Peyer's patch (tissue), 4 donors: ENCODE measurements at places on chromosomes 1 and 21. TPM values are rescaled to one million over a fixed set of nuclear protein-coding genes. Genes with fewer than 3 reads are reported as not detected.

- H3K4me1 ChIP-seq: no peaks in the 10 kb centered on the region
- DNase-seq: no peak
- no peak overlapping the region for H3K27ac ChIP-seq
- H3K4me3 ChIP-seq: no peak overlapping the region
- no peaks in the 10 kb centered on the region for H3K36me3 ChIP-seq
- no peaks in the 10 kb centered on the region for H3K27me3 ChIP-seq
Measured at GRCh38 chr21:38525454-38525853, 27.2 kb upstream of the ERG start.

GRCh38 chr1:119462964-119463363, 44.0 kb upstream of the HSD3B1 start:
- H3K27ac ChIP-seq: no peak overlapping the region
- no peak for DNase-seq
- H3K27me3 ChIP-seq: no peaks in the 10 kb centered on the region

DNA sequence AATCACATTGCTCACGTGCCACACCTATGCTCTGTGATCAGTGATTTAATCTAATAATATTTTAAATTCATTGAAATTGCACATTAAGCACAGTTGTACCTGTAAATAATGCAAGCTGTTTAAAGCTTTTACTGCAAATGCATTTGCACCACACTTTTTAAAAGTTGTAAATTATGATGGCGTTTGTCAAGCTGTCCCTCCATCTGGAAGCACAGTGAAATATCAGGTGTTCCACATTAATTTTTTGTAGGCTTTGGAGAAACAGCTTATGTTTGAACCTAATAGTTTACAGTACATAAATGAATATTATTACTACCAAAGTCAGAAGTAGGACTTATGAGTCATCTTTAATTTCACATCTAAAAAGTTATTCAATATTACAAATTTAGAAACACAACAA, 3.0 kb upstream of the DPYD start:
- no peak overlapping the region for H3K27ac ChIP-seq
- no peaks in the 10 kb centered on the region for H3K36me3 ChIP-seq
- H3K27me3 ChIP-seq: no peaks in the 10 kb centered on the region
- H3K4me3 ChIP-seq: no peak overlapping the region
- DNase-seq: no peak
- no peaks in the 10 kb centered on the region for H3K4me1 ChIP-seq

DNA sequence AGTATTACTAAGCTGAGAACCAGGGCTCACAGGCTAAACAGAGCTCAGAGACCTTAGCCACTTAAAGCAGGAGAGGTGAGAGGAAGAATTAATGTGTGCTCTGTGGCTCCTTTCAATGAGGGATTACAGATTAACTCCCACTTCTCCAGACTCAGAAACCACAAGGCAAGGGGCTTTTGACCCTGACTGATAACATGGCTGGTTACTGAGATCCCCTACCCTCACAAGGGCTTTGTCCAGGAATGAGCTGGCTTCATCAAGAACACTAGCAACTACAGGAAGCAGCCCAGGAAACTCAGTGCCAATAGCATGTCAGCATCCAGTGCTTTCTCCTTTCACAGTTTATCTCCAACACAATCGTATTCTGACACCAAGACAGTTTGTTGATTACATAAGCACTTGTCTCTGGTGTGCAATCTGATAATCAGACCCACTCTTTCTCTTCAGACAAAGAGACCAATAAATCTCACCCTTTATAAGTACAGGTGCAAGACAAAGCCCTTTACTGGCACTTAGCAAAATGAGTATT, 38.8 kb downstream of the ERI3 start:
- H3K36me3 ChIP-seq: no peaks in the 10 kb centered on the region
- DNase-seq: no peak

GRCh38 chr1:232634096-232634495, 4.2 kb upstream of the SIPA1L2 start:
- DNase-seq: no peak
- H3K27me3 ChIP-seq: no peaks in the 10 kb centered on the region

- no peaks in the 10 kb centered on the region for H3K36me3 ChIP-seq
- no peaks in the 10 kb centered on the region for H3K27me3 ChIP-seq
- H3K4me1 ChIP-seq: peaks cover 9% of the 10 kb centered on the region
- DNase-seq: peak; percentile 58
Measured at GRCh38 chr1:156245451-156246232, 2.2 kb downstream of the PAQR6 start.

DNA sequence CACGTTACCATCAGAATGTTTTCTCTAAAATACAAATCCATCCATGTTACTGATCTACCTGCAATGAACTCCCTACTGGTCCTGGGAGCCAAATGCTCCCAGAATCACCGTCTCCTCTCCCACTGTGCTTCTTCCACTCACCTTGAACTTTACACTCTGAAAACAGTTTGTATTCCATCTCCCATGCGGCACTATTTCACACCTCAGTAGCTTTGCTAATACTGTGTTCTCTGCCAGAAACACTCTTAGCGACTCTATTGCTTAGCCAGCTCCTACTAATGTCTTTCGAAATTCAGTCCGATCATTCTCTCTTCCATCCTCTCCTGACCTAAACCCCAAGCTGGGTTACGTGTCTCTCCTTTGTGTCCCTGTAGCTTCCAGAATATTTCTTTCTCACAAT, 284.4 kb upstream of the DUSP10 start:
- H3K27ac ChIP-seq: no peak overlapping the region
- no peak for DNase-seq
- no peak overlapping the region for H3K4me3 ChIP-seq
- H3K36me3 ChIP-seq: no peaks in the 10 kb centered on the region
- no peaks in the 10 kb centered on the region for H3K27me3 ChIP-seq
- no peaks in the 10 kb centered on the region for H3K4me1 ChIP-seq

- no peak for DNase-seq
- H3K27ac ChIP-seq: no peak overlapping the region
- no peaks in the 10 kb centered on the region for H3K36me3 ChIP-seq
- H3K4me1 ChIP-seq: no peaks in the 10 kb centered on the region
Measured at GRCh38 chr1:241600496-241600901, 39.7 kb downstream of the CHML start.

DNA sequence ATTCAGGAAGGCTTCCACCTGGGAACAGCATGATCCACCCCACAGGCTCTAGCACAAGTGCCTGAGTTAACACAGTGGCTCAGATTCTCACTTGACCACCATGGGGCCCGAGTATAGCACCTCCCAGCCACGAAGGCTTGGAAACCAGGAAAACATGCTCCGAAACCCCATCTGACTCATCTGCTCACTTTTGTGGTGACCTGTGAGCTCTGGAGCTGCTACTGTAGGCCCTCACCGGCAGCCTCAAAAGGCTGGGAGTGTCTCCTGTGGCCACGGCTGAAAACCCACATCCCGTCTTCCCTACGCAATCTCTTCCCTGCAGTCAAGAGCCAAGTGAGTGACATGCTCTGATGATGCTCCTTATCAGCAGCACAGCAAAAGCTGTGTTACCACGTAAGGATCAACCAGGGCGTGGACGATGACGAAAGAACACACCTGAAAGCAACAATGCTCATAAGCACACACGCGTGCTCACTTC, 81.4 kb downstream of the TGFBR3 start:
- H3K36me3 ChIP-seq: no peaks in the 10 kb centered on the region
- H3K4me3 ChIP-seq: no peak overlapping the region
- no peaks in the 10 kb centered on the region for H3K4me1 ChIP-seq
- peak overlapping the region; percentile 47 for H3K27ac ChIP-seq

The ASCL5 gene
- not detected for total RNA-seq

The HOOK1 gene
- total RNA-seq: 72.3 TPM

The DHRS3 gene
- 34.7 TPM for total RNA-seq

The LCE6A gene
- total RNA-seq: not detected

The TMEM240 gene
- not detected for total RNA-seq

The SYDE2 gene
- total RNA-seq: 14.7 TPM

The ERVH48-1 gene
- not detected for total RNA-seq

The TMEM269 gene
- not detected for total RNA-seq

The HSD3B2 gene
- total RNA-seq: not detected

The WARS2 gene
- 11.7 TPM for total RNA-seq
